ENCODE measurements at places on chromosomes 6 and 20.

GRCh38 chr6:2764610-2765165 is 505 bp upstream of the WRNIP1 start:
- DNase-seq, result peak; percentile 35

DNA sequence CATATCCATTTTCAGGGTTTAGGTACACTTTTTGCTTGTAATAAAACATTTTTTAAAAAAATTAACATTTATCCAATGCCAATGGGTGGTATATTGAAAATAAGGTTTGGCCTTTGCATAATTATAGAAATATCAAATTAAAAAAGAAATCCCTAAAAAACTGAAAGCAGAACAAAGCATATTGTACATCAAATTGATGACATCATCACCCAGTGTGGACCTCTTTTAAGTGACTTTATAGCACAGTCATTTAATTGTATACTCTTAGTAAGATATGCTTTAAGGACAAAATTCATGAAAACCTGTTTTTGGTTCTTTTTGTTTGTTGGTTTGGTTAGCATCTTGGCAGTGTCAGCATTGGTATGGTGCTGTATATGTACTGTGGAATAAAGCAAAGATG is 1.4 kb upstream of the EEF1E1 start:
- DNase-seq, result no peak

GRCh38 chr6:31792761-31793171 is 2.8 kb downstream of the VARS1 start:
- DNase-seq, result no peak

- DNase-seq, result no peak
Measured at GRCh38 chr6:4412077-4412476, 276.7 kb upstream of the ECI2 start.

GRCh38 chr20:9617940-9618339 is 103.5 kb downstream of the LAMP5 start:
- peak; percentile 23 for DNase-seq

DNA sequence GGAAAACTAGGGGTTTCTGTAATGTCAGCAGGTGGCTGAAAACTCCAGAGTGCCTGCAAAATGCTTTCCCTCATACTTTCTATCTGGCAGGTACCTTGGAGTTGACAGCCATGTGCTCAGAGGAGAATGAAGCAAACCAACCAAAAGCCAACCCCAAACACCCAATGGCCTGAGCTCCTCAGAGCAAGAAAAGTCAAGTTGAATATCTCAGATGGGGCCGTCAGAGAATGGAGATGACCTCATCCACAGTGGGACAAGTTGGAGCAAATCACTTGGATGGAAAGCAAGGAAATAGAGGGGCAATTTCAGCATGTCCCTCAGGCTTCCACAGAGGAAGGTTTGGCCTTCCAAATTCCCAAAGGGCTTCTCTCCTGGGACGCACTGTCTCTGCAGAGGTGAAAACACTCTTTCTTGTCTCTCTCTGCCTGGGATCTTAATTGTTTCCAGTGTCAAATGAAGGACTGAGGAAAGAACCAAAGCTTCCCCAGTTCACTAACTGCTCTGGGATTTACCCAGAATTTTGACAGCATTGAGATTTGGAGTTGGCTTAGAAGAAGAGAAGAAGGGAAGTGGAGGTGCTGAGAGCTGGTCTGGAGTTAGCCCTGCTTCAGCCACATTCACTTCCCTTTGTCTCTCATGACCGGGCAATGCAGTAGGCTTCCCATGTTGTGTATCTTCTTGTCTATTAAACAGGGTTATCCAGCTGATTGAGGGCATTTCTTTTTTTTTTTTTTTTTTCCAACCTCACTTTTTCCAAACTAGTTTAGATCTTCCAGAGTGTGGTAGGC is 42.2 kb downstream of the PRND start:
- DNase-seq, result no peak
